Spinal cord (tissue), 10 donors: ENCODE measurements at places on chromosomes 3 and 15. TPM values are rescaled to one million over a fixed set of nuclear protein-coding genes. Genes with fewer than 3 reads are reported as not detected.

GOLIM4 gene
- 61.8 TPM for total RNA-seq

- DNase-seq, result no peak
Observed at GRCh38 chr3:541062-541801, 344.7 kb downstream of the CHL1 start.

DNA sequence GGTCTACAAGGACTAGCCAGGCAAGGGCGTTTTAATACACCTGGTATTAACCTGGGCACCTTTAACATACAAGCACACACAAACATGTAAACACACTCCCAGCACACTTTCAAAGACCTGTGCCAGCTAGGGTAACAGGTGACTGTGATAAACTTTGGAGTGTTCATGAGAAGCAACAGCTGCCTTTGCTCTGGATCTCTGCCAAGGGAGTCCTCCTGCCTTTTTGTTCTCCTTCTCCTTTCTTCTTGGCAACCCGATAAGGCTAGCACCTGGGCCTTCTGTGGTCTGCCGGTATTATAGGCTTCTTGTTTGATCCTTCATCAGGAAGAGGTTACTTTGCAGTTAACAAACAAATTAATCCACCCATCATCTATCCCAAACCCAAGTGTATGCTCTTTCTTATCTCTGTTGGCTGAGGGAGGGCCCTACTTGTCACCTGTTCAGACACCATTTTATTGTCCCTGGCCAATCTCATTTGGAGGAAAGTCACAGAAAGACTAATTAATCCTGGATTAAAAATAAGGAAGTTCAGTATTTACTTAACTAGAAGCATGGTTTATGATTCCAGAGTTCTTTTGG is at the start of gene RETNLB:
Gene RETNLB, minus strand, starts transcription at position 7 of the 579 bp plus-strand sequence. CDS start 225 bp downstream, outside the sequence.
- no peak for DNase-seq

C15orf62 gene
- total RNA-seq, result 0.20 TPM

LEKR1 gene
- total RNA-seq, result 2.4 TPM

DNA sequence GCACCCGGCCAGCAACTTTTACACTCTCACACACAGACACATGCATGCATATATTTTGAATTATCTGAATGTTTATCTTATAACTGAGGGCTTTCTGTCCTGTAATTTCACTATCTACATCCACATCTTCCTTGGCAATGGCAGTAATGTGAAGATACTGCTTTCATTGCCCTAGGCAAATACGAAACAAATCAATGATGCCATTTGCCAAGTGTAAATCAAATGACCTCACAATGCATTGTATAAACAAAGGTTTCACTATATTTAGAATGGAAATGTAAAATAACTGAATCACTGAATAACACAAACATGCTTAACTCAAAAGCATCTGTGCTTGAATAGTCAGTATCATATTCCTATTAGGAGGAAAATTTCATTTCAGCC is 455.6 kb downstream of the TBL1XR1 start:
- DNase-seq, result no peak

DNA sequence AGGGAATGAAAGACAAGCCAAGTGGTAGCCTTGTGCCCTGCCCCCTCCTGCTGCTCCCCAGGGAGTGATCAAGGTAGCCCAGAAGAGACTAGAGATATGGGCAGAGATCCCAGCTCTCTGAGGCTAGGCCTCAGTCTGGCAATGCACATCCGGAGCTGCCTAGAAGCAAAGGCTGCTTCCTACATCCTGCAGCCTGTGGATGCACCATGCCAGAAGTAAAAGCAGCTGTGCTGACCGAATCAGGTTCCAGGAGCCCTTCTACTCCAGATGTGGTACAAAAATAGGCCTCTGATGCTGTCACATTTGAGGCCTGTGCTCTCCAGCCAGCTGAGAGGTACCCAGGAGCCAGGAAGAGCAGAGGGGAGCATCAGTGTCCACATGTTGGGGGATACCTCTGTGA is 16.0 kb downstream of the TRAIP start:
- no peak for DNase-seq
